ENCODE measurements at places on chromosomes 11 and 22.

GRCh38 chr22:29269230-29269604 is 1.1 kb downstream of the EWSR1 start:
- DNase-seq = no peak

GRCh38 chr11:596374-596773 is 19.4 kb downstream of the IRF7 start:
- DNase-seq = no peak

GRCh38 chr11:25734591-25735211 is 597.2 kb upstream of the ANO3 start:
- peak; percentile 3 for DNase-seq

DNA sequence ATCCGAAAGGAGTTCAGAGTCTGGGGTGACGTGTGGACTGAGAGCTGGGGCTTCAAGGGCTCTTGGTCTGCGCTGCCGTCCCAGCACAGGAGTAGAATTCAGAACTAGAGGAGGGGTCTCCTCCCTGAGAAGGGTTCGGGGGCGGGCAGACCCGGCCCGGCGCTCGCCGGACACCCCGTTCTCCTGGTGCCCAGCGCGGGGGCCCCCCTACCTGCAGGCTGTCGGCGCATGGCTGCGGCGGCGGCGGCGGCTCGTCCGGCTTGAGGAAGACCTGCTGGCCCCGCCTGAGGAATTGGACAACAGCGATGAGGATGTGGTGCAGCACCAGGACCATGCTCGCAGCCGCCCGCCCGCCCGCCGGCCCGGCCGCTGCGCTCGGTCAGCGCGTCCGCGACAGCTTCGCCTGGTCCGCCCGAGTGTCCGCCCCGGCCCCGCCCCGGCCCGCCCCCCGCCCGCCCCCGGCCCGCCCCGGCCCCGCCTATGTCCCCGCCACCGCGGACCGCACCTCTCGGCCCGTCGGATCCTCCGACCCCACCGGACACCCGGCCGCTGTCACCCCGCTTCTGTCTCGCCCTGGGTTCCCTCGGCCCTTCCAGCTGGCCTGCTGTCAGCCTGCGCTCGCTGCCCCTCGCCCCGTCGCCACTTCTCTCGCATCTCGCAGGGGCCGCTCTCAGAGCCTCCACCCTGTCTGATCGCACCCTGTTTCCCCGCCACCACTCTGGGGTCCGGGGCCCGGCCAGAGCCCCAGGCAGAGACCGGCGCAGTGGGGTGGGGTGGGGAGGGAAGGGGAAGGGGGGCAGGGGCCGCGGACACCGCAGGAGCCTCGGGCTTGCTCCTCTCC is 32.0 kb downstream of the PDE2A start:
- no peak for DNase-seq

DNA sequence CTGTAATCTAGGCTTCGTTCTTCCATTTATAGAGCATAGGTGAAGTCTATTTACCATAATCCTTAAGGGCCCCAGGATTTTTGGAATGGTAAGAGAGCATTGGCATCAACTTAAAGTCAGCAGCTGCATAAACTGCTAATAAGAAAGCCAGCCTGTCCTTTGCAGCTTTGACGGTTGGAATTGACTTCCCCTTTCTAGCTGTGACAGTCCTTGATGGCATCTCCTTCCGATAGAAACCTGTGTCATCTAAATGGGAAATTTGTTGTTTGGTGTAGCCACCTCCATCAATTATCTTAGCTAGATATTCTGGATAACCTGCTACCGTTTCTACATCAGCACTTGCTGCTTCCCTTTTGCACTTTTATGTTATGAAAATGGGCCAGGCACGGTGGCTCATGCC is 58.0 kb upstream of the GLYATL1B start:
- no peak for DNase-seq

- peak; percentile 12 for DNase-seq
Observed at GRCh38 chr22:46971099-46971763, 208.8 kb downstream of the TBC1D22A start.

DNA sequence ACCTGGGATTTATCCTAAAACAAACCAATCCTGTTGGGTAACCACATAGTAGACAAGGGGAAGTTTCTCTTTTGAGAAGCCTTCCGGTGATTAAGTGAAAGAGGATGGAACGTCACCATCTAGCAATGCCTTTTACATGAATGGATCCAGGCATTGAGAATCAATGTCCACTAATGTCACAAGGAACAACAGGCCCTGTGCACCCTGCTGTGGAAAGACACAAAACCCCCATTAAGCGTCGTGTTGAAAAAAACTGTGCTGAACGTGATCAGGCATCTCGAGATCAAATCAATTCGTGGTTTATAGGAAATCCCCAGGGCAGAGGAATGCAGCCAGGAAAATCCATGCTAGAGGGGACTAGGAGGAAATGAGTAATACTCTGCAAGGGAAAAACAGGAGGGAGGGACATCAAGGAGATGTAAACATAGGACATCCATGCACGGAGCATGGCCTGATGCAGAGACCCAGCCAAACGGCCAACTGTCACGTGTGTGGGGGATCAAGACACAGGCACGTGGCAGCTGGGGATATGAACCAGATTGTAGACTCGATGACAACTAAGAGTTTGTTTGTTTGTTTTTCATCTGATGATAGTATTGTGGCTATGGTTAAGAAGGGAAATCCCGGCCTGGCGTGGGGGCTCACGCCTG is 38.6 kb upstream of the CARS1 start:
- peak; percentile 77 for DNase-seq

DNA sequence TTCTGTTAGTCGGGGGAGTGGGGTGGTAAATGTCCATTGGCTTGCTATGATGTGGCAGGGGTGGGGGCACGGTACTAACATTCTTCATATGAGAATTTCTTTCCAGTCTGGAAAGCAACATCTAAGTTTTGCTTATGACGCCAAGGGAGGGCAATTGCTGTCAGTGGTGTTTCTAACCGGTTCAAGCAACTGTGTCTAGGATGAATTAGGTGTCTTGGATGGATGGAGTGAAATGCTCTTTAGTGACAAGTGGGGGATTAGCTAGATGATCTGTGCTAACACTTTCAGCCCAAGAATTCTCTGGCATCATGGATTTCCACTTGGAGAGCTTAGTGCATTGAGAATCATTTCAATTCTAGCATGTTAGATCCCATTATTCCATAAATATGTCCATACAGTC is 262.6 kb upstream of the SORL1-AS1 start:
- DNase-seq = no peak

DNA sequence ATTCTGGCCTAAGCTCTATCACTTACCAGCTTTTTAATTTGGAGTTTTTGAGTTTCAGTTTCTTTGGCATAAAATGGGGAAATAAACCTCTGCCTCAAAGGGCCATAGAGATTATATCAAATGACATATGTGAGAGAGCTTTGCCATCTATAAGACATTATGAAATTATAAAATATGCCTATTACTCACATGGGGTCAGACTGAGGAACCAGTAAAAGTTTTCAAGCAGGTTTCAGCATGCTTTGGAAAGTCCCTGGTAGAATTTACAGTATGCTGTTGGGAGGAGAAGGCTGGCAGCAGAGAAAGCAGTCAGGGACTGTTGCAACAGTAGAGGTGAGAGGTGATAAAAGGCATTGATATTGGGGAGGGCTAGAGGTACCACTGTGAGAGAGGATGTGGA is 13.6 kb upstream of the MTNR1B start:
- DNase-seq = no peak

- no peak for DNase-seq
Observed at GRCh38 chr11:78417175-78417887, at the start of gene GAB2. Gene GAB2 (minus strand): TSS chr11:78417820. CDS start chr11:78417720, 100 bp downstream.

DNA sequence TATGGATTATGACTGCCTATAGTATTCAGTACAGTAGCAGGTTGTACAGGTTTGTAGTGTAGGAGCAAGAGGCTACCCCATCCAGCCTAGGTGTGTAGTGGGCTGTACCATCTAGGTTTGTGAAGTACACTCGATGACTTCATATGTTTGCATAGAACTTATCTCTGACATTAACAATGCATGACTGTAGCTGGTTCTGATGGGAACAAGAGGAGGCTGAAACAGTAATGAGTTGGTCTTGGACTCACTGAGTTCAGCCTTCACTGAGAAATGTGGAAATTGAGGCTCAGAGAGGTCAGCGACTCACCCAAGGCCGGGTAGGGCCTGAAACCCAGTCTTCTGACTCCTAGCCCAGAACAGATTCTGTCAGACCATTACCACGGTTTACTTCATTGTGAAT is 13.0 kb downstream of the MYO7A start:
- peak; percentile 78 for DNase-seq

GRCh38 chr22:19742160-19743066 is 18.2 kb upstream of the TBX1 start:
- DNase-seq = no peak

GRCh38 chr11:130070846-130071200 is 1.1 kb downstream of the APLP2 start:
- no peak for DNase-seq

DNA sequence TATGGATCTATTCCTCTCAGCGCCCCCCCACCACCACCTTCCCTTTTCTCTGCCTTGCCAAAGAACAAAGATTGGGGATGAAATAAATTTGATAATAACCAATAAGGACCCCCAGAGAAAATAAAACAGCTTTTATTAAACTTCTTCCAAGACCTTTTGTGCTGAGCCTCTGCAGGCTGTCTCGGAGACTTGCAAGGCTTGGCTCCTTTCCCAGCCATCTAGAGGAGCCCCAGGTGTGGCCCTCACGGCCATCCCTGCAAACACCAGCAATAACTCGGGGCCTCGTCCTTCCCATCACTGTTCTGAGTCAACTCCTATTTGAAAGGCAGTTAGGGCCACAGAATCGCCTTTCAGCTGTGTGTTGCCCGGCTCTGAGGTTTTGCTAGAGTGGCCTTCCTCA is 51.2 kb upstream of the LMO1 start:
- no peak for DNase-seq

DNA sequence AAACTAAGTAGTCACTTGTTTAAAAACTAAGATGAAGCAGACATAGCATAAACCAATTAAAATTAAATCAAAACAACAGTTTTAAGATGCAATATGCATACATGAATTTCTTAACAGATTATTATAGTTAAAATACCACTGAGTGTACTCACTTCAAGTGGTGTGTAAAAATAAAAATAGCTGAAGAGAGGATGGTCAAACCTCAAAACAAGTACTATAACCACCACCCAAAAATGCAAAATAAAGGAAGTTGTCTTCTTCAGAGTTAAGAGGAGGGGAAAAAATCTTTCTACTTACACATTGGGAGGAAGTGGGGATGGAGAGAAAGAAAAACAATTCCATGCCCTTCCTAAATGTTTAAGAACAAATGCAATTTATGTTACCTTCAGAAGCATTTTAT is 31.9 kb downstream of the RRAS2 start:
- no peak for DNase-seq

Measured in astrocyte (in vitro differentiated cells and primary cell).